Stimulated activated CD4-positive, alpha-beta T cell treated with anti-CD3 and anti-CD28 coated beads, Interleukin-15, amount 100 ng/mL, for 24 hours (primary cell): ENCODE measurements at places on chromosomes 16 and 17.
A peak's percentile ranks its signal among the peaks of the same experiment; 100 is the strongest.

GRCh38 chr16:57140931-57141668 lies 44.7 kb downstream of the PSME3IP1 start:
- DNase-seq: no peak

DNA sequence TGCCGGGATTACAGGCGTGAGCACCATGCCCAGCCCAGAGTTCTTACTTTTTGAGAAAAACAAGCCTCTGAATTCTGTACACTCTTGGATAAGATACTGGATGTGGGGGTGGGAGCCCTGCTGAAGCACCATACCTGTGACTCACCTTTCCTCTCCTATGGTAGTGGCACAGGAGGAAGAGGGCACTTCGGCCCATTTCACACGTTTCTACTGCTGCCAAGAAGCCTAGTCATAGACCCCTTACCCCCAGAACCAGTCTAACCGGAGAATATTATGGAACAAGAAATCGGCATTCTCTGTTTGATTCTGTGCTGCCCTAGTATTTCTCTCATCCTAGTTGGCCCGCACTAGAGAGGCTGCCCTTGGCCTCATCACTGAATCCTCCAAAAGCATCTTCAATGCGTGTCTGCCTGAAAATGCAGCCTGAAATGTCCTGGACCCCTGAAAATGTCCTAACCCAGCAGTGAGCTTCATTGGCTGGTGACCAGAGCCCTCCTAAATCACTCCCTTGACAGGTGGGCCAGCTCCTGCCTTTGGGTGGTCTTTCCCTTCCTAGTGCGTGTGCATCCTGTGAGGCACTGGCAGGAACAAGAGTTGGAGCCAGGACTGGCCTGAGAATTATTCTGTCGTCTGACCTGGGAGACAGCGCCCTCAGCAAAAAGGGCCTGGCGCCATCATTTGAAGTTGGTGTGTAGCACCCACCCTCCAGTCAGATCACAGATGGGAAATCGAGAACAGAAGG lies 37.9 kb downstream of the NDEL1 start:
- DNase-seq: no peak

- DNase-seq: no peak
Observed at GRCh38 chr16:81275064-81275532, 36.6 kb downstream of the BCO1 start.

DNA sequence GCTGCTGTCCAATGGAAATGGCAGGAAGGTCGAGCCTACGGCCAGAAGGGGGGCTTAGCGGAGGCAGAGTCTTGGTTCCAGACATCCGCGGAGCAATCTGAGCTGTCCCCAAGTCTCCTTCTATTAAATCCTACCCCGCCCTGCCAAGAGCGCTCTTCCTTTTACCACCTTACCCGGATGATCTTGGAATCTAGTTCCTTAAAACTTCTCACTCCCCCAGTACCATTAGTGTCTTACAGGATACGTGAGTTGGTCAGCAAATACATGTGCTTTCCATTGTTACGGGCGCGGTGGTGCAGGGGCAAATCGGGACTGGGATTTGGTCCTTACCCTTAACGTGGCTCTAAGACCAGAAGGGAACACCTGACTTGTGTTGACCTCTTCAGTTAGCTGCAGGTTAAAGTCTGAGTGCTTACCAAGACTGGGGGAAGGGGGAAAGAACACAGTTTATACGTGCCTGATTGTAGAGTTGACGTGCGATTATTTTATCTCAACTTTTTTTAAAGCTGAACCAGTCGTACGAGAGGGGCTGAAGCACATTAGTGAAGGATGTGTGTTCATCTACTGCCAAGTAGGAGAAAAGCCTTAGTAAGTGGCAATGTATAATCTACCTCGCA lies 495 bp downstream of the TXNDC17 start:
- no peak for DNase-seq

DNA sequence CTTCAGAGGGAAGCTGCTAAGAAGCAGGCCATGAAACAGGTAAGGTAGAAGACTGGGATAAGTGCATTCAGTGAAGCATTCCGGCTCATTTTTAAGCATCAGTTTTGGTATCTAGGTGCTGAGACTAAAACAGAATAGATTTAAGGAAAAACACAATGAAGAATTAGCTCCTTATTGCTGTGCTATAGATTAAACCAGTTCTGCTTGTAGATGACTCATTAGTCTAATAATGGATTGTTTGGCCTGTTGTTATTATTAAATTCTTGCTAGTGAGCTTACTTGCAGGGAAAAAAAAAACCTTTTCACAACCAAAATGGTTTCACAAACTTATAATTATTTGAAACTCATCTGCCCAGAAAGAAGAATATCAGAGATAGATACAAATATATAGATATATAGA lies 55.9 kb downstream of the NSRP1 start:
- no peak for DNase-seq

GRCh38 chr16:77437859-77438258 lies 3.0 kb upstream of the ADAMTS18 start:
- no peak for DNase-seq

- DNase-seq: peak; percentile 5
Observed at GRCh38 chr17:54891176-54891821, 9.4 kb upstream of the TOM1L1 start.

- no peak for DNase-seq
Observed at GRCh38 chr16:66220702-66221101, 145.8 kb upstream of the CDH5 start.

DNA sequence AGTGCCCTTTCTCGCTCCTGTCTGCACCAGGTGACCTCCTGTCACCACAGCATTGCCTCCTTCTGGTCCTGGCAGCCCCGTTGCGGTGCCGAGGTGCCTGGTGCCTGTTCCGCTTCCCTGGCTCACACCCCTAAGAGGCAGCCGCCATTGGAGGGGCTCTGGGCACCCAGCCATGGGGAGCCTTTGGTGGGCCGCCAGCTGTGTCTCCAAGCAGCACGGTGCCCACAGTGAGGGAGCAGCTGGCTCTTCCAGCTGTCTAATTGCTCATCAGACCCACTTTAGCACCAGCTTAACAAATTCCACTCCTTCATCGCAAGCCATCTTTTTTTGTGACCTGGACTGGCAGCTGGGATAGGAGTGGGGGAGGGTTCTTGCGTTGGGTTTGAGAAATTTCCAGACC lies 276.1 kb downstream of the SNX29 start:
- DNase-seq: no peak

DNA sequence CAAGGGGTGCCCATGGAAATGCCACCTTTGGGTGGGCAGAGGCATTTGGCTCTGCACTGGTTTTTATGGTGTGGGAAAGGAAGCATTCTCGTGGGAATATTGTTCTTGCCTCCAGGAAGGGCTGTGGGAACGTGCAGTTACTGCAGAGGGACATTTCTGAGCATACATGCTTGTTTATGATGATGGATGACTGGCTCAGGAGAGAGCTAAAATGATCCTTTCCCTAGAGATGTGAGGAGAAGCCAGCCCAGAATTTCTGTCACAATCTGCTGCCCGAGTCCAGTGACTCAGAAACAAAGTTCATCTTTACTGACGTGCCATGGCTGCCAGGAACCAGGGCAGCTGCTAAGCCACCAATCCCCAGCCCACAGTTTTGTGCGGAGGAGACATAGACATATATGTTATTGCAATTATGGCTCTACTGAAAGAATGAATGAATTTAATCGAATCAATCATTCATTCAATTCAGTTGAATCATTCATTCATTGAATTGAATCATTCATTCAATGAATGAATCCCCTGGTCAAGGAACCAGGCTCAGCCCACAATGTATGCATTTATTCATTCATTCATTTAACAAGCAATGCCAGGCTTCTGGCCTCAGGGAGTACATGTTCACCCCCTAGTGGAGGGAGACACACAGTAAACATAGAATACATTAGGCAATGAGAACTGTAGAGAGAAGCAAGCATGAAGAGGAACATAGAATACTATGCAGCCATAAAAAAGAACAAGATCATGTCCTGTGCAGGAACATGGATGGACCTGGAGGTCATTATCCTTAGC lies 414.4 kb upstream of the HSBP1 start:
- no peak for DNase-seq

- DNase-seq: no peak
Observed at GRCh38 chr16:16144416-16144815, 78.9 kb downstream of the ABCC6 start.

DNA sequence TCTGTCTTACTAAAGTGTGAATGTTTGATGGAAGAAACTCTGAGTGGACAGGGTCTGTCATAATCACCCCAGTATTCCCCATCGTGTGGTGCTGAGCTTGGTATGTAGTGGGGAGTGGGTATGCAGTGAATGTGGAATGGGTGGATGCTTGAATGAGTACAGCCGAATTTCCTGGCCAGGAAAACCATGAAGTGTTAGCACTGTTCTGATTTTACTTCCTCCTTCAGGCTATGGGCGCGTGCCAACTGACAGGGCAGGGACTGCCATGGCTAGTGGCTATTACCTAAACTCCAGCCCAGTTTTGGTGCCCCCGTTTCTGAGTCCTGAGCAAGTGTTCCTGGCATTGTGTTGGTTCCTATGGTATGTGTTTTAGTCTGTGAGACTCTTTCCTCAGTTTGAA lies 48.6 kb downstream of the PRKCA start:
- DNase-seq: no peak

DNA sequence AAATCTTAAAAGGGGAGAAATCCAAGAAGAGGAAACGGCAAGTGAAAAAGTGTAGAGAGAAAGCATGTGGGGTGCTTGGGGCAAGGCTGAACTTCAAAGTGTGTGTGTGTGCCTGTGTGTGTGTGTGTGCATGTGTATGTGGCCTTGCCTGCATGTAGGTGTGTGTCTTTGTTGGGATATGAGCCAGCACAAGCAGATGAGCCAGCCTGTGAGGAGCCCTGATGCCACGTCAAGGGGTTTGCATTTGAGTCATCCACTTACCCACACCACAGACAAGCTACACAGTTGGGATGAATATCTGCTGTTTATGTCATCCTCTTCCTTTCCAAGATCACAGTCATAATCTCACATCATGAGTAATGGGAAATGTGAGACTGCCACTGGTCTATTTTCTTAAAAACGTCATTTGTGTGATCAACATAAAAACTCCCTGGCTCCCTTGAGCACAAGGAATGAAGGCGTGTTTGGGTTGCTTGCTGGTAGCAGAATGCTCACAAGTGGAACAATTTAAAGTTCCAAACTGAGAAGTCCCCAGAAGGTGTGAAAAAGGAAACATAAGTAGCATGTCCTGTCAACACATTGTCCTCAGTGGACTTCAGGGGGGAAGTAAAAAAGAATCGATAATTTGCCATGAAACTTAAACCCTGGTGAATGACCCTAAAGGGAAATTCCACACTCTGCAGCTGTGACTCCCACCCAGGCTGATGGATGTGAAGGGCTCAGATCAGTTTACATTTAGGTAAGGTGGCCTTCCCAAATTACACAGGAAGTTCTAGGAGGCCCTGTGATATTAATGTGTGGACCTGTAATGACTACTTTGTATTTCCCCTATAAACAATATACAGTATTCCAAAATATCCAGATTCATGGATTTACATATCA lies 14.7 kb downstream of the KCTD19 start:
- peak; percentile 92 for DNase-seq

- DNase-seq: no peak
Observed at GRCh38 chr16:24049113-24049512, 207.0 kb upstream of the CACNG3 start.

GRCh38 chr17:53516636-53517035 lies 306.1 kb upstream of the KIF2B start:
- no peak for DNase-seq

- DNase-seq: no peak
Observed at GRCh38 chr16:76583466-76583865, 306.3 kb downstream of the CNTNAP4 start.

DNA sequence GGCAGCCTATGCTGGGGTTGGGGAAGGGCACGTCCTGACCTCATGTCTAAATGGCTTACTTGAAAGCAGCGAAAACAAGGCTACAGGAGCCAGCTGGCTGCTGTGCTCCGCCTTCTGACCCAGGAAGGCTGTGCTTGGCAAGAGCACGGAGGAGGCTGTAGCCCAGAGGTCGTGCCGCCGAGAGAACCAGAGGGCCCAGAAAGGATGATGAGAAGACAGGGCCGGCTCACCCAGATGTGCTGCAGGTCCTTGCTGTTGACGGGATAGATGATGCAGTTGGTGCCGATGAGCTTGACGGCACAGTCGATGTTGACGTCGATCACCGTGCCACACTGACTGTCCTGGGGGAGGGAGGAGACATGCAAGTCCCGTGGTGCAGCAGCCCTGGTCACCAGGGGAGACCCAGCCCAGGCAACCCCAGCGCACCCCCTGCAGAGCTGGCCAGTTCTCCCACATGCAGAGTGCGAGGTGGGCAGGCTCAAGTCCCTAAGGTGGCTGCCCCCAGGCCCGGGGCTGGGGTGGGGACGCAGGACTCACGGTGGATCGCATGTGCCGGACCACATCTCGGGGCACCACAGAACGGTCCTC lies 20.7 kb downstream of the SPHK1 start:
- DNase-seq: no peak

GRCh38 chr16:26118575-26118974 lies 426.8 kb downstream of the HS3ST4 start:
- no peak for DNase-seq

DNA sequence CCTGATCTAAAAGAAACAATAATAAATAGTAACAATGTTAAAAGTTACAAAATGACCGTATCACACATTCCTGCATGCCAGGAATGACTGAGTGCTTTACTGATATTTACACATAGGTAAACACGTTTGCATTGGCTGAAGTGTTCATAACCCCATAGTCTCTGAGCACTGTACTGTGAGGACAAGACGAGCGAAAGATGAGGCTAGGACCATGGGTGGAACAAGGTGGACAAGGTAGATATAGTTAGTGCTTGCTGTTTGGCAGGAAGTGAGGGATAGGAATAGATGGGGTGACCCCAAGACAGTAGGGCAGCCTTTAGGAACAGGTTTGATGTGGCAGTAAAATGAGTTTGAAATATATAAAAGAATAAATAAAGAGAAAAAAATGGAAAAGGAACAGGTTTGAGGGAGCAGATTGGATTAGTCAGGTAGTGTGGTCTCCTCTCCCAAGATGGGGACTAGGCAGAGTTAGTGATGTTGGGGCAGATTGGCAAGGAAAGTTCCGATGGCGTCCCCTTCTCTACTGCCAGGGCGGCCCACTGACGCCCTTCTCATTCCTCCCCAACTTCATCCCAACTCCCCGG lies 452 bp upstream of the E2F4 start:
- DNase-seq: no peak

DNA sequence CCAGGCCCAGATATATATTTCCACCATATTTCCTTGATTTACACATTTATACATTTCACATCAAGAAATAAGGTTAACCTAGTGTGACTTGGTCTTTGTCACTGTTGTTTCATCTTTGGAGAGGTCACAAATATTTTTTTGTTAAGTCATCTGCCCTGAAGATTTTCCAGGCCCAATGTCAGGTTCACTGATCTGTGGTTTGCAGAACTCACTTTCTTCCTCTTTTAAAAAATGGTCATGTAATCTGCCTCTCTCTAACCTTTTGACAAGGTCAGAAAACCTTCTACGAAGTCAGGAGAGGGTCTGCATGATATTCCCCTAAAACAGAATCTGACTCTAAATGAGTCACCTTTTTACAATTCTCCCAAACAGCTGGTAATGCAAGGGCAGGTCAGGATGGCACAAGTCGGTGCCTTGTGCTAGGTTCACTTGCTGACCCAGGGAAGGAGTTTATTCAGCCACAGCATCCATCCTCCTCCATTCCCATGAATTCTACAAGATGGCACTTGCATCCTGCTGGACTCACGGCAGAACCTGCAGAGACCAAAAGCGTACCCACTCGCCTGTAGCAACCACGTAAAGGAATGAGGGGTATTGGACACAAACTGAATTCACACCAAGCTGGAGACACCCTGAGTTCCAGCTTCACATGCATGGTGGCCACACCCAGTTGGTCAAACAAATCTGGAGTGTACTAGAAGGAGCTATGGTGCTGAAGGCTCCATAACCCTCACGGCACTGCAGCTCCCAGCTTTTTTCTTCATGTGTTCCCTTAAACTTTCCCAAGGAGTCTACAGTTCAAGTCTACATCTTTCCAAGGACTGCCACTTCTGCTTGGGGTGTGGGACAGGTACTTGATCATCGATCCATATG lies 1.6 kb upstream of the KIAA0513 start:
- DNase-seq: no peak

GRCh38 chr16:88208112-88208511 lies 174.6 kb upstream of the ZNF469 start:
- DNase-seq: no peak
